Activated CD4-positive, alpha-beta T cell treated with anti-CD3 and anti-CD28 coated beads for 24 hours (primary cell): ENCODE measurements at places on chromosomes 7 and 10.

GRCh38 chr10:74262856-74263255 lies 111.8 kb downstream of the ADK start:
- no peak for DNase-seq

GRCh38 chr7:36941359-36941758 lies 217.1 kb upstream of the AOAH start:
- no peak for DNase-seq

GRCh38 chr7:96997512-96998032 lies 7.8 kb upstream of the DLX6 start:
- no peak for DNase-seq

DNA sequence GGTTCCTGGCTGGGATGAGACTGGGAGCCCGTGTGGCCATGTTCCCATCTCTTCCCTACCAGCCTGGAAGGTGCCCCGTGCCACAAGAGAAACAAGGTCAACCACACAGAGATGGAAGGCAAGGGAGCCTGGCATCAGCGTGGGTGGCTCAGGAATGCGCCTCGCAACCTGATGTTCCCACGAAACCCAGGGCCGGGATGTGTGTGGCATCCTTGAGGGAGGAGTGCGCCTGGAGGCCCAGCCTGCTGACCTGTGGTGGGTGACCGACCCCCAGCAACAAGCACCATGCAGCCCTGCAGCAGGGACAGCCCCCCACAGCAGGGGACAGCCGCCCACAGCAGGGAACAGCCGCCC lies 267.2 kb downstream of the ELFN1 start:
- no peak for DNase-seq

- DNase-seq: no peak
Measured at GRCh38 chr10:4931587-4931986, 31.6 kb upstream of the AKR1C1 start.

GRCh38 chr10:695396-695795 lies 5.9 kb upstream of the DIP2C start:
- no peak for DNase-seq

DNA sequence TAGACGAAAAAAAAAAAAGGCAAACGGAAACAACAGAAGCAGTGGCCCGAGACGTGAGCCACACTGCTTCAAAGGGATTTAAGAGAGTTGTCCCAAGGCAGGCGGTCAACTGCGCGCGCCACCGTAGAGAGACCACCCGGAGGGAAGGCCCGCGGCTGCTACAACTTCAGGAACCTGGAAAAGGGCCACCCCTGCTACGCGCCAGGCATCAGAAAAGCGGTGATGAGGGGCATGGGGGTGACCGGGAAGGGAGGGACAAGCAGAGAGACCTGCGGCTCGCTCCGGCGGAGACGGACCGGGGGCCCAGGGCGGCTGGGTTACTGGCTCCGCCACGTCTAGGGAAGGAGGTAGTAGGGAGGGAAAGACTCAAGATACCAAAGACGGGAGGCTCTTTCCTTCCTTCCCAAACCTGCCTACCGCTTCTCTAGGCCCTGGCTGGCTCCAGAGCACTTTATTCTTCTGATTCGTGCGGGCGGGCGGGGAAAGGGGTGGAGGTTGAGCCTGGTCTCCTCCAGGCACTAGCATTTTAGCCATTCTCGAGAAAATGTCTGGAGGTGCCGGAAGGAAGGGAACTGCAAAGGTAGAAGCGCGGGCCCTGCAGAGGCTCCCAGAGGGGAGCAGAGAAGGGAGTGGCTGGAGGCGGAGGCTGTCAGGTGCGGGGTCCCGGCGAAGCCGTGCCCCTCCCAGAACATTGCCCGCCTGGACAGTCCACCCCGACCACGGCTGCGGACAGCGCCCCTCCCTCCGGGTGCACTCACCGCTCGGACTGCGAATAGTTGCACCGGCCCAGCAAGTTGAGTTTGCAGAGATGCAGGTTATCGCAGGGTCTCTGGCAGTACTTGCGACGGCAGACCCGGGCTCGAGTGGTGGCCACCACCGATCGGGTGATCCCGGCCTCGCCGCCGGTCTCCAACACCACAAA lies 993 bp downstream of the ZC3HAV1 start:
- DNase-seq: no peak

DNA sequence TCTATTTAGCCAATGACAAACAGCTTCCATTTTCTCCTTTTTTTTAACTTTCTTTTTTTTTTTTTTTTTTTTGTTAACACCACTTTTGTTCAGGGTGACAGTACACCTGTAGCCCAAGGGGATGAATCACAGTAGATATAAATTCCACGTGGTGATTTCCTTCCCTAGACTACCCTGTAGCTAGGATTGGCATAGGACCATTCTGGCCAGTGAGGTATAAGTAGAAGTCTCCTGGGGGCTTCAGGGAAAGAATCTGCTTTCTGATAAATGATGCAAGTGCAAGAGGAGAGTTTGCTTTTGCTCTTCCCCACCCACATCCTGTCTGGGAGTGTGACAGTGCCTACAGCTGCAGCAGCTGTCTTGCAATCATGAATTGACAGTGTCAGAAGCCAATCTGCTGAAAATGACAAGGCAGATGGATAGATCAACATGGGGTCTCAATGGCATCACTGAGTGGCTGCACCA lies 63.2 kb upstream of the TOMM7 start:
- DNase-seq: peak; percentile 49

GRCh38 chr10:62634576-62634975 lies 169.9 kb upstream of the ADO start:
- DNase-seq: no peak

DNA sequence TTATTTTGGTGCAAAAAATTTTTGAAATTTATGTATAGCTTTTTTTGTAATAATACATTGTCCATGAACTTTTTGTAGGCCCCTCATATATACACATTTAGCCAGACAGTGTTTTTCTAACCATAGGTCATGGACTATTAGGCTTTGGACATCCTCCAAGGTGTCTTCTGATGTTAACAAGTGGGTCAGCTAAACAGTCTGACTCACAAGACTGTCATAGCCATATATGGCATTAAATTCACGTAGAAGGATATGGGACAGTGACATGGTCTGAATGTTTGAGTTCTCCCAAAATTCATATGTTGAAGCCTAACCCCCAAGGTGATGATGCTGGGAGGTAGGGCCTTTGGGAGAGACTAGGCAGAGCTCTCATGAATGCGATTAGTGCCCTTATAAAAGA lies 14.0 kb upstream of the NUB1 start:
- no peak for DNase-seq

GRCh38 chr7:120320218-120320961 lies 47.4 kb downstream of the KCND2 start:
- DNase-seq: no peak

GRCh38 chr10:19930936-19931893 lies 115.0 kb downstream of the PLXDC2 start:
- no peak for DNase-seq

DNA sequence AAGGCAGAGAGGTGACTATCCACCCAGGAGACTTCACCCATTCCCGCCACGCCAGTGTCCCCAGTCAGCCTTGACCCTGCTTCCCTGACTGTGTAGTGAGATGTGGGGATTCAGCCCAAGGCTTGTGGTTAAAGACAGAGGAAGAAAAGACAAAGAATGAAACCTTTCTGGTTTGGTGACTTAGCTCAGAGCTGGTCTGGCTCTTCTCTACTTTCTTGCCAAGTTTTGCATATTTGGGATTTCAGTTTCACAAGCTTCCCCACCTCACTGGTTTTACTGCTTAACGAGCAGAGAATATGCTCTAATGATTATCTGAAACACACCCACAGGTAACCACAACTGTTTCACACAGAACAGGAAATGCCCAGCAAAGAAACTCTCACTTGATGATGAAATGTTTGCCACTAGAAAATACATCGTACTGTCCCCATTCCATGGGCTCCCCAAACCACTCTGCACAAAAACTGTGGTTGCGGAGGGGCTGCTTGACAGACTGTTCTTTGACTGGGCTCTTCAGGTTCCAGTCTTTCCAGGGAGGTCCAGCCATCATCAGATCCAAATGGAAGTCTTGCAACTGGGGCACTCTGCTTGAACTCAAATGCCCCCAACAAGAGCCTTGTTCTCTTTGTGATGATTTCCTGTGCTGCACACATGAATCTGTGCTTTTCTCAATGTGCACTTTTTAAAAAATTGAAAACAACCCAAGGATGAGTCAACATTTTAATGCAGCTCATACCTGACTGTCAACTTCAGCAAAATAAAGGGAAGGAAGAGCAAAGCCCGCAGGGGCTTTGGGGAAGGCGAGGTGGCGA lies 95.5 kb downstream of the CTBP2 start:
- DNase-seq: no peak

DNA sequence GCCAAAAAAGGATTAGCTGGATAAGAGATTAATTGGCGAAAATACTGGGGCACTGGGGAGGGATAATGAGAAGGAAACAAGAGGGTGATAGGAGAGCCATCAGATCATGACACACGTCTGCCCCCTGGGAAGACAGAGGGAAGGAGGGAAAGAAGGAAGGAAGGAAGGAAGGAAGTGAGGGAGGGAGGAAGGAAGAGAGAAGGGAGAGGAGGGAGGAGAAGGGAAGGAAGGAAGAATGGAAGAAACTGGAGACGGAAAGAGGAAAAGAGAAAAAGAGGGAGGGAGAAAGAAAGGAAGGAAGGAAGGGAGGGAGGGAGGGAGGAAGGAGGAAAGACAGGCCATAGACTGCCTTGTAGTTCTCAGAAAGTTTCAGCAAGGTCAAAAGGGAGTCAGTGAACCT lies 37.8 kb upstream of the WAC start:
- DNase-seq: no peak

DNA sequence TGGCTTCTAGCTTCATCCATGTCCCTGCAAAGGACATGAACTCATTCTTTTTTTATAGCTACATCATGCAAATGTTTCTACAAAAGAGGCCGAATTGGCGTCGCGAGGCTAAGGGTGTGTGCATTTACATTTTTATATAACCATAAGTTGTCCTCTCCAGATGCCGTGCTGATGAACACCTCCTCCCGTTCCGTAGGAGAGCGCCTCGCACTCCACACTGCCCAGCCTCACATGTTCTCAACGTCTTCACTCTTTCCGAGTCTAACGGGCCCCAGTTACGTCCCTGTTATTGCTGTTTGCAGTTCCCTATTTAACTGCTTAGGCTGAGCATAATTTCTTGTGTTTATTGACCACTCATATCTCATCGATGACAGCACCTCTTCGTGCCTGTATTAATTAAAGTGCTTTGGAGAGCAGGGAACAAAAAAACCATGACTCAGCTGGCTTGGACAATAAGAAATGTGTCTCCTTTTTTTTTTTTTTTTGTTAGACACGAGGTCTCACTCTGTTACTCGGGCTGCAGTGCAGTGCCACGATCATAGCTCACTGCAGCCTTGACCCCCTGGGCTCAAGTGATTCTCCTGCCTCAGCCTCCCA lies 113.5 kb upstream of the SDK1 start:
- no peak for DNase-seq

DNA sequence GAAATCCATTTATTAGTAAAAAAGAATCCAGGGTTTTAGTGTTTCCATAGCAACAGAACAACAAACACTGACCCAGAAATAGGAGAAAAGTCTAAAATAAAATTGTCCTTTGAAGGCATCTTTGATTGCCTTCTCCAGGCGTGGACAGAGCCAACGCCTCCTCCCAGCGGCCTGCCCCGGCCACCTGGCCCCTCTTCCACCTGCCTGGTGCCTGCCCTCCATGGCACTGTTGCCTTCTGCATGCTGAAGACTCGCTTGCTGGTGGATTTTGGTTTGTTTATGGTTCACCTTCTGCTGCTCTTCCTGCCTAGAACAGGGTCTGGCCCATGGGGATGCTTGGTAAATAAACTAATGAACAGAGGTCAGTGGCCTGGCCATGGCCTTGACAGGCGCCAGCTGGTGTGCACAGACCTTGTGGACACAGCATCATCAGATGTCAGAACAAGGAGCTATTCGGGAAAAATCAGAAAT lies 107.4 kb downstream of the DYNC2I1 start:
- no peak for DNase-seq

DNA sequence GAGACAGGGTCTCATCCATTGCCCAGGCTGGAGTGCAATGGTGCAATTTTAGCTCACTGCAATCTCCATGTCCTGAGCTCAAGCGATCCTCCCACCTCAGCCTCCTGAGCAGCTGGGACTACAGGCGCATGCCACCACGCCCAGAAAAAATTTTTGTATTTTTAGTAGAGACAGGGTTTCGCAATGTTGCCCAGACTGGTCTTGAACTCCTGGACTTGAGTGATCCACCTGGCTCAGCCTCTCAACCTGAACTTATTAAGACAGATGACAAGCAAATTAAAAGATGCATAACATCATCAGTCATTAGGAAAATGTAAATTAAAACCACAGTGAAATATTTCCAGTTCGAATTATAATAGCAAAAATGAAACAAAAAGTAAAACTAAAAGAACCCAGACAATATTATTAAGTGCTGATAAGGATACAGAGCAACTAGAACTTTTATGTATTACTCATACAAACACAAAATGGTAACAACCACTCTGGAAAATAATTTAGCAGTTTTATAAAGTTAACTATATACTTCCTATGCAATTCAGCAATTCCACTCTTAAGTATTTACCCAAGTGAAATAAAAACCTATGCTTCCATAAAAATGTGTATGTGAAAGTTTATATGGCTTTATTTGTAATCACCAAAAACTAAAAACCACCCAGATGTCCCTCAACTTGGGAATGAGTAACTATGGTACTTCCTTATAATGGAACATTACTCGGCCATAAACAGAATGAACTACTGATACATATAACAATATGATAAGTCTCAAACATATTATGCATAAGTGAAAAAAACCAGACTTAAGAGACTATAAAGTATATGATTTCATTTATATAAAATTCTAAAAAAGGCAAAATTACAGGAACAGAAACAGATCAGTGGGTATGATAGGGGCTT lies 15.3 kb downstream of the ZFAND4 start:
- no peak for DNase-seq

- DNase-seq: no peak
Measured at GRCh38 chr7:91330191-91330808, 66.1 kb downstream of the FZD1 start.

DNA sequence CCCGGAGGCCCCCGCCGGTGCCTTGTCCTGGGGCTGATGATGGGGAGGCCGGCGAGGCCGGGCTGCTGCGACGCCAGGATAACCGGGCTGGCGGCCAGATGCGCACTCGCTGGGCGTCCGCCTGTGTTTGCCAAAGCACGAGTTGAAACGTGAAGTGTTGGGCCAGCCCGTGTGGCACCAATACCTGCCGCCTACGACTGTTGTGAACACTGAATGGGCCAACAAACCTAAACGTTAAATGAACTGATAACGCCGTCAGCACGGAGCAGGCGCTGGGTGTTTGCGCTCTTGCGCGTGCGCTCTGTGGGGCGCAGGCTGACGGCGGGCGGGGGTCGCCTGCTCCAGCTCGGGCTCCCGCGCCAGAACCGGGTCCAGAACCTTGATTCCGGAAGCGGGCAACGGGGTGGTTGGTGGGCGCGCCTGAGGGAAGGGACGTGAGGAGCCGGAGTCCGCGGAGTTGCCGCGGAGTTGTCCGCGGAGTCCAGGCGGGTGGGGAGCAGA lies 658 bp downstream of the CYP2E1 start:
- no peak for DNase-seq
